Activated naive CD8-positive, alpha-beta T cell treated with anti-CD3 and anti-CD28 coated beads, Interleukin-2, amount 50 U/mL, for 24 hours (primary cell): ENCODE measurements at places on chromosomes 3 and 15.

- peak; percentile 40 for DNase-seq
Observed at GRCh38 chr15:81106560-81106959, 27.5 kb upstream of the CFAP161 start.

- DNase-seq, result no peak
Observed at GRCh38 chr3:184912163-184912562, 100.2 kb downstream of the VPS8 start.

DNA sequence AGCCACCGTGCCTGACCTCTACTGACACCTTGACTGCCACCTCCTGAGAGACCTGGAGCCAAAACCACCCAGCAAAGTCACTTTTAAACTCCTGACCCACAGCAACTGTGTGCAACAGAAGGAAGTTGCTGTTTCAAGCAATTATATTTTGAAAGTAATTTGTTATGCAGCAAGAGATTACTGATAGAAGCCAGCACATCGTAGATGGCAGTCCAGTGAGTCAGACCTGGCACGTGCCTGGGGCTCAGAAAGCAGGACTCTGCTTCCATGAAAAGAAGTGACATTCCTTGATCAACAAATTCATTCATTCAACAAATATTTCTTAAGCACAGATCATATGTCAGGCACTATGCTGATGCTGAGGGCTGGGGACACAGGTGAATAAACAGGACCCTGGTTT, 5.7 kb upstream of the CSPG4 start:
- no peak for DNase-seq

DNA sequence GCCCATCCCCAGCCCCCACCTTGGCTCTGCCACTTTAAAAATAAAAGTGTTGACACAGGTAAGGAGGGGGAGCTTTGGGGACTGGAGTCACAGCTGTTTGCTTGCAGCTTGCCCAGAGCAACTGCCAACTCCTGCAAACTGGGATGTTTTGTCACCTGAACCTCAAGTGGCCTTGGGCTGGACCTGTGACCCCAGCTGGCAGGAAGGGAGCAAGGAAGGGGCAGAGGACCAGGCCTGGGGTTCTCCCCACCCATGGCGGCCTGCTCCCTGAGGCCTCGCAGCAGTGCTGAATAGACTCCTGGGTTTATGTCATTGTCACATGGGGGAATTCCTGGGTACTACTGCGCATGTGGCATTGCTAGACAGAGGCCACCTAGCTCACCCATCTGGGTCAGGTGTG, 246.9 kb upstream of the TLE3 start:
- no peak for DNase-seq

DNA sequence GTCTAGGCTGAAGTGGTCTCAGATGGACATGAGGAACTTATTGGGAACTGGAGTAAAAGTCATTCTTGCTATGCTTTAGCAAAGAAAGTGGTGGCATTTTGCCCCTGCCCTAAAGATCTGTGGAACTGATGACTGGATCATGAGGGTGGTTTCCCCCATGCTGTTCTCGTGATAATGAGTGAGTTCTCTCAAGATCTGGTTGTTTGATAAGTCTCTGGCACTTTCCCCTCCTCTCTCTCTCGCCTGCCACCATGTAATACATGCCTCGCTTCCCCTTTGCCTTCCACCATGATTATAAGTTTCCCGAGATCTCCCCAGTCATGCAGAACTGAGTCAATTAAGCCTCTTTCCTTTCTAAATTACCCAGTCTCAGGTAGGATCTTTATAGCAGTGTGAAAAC, 11.5 kb upstream of the MLF1 start:
- DNase-seq, result no peak

GRCh38 chr3:109071350-109072142, 46.4 kb downstream of the MORC1 start:
- no peak for DNase-seq

DNA sequence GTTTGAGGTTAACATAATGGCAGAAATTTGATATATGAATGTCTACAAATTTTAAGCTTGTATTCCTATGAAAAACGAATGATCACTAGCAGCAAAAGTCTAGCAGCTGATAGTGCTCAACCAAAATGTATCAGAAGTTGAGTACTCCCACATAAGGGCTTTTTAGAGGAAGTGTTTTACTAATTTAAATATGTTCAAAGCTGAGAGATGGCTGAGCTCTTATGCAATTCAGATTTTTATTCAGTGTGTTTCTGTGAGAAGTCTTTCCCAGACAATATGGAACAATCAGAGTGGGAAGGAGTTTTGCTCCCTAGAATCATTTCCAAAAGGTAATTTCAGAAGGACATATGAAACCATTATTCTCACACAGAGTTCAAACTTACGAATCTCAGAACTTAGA, 327.0 kb downstream of the ZPLD1 start:
- no peak for DNase-seq

DNA sequence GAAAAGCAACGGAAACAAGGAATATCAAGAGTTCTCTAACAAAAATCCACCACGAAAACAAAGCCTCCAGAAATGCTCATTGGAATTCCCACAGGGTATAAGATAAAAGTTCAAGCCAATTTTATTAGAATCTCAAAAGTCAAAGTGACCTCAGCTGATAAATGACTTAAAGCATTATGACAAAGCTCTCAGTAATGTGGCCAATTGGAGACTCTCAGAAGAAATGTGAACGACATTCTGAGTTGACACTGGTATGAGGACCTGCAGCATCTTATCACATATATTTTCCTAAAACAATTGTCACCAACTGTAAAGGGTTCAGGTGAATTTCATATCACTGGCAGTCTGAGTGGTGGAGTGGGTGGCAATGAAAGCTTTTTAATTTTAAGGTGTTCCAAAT, 199.1 kb downstream of the FOXP1 start:
- no peak for DNase-seq
